Progenitor cell of endocrine pancreas (in vitro differentiated cells): ENCODE measurements at places on chromosomes 1 and 21.
A peak's percentile ranks its signal among the peaks of the same experiment; 100 is the strongest.

- peak; percentile 63 for DNase-seq
Observed at GRCh38 chr1:15152318-15153183, 996 bp upstream of the TMEM51 start.

- no peak for DNase-seq
Observed at GRCh38 chr1:24289937-24290595, 29.1 kb upstream of the GRHL3 start.

- no peak for DNase-seq
Observed at GRCh38 chr21:38205940-38206339, 50.9 kb upstream of the KCNJ15 start.

DNA sequence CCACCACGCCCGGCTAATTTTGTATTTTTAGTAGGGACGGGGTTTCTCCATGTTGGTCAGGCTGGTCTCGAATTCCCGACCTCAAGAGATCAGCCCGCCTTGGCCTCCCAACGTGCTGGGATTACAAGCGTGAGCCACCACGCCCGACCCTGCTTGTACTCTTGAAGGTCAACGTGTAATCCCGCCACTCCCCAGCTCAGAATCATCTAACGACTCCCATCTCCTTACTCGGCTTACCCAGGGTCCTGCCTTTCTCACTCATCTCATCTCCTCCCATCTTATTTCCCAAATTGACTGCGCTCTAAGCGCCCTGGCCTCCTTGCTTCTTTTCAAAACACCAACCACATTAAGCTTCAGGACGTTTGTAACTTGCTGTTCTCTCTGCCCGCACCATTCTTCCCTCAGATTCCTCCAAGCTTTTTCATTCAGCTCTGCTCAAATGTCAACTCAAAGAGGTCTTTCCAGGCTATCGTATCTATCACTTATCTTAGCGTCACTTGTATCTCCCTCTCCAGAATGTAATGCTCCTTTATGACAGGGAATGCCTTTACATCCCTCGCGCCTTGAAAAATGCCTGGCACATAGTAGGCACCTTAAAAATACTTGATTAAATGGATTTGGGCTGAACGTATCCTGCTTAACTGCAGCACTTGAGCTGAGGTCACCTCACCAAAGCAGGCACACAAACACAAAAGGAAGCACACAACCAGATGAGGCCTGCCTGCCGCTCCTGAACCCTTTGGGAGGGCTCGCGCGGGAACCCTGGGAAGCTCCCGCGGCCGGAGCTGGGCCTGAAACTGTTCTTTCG is 1.4 kb upstream of the USP1 start:
- DNase-seq, result no peak

GRCh38 chr1:237103021-237103420 is 61.0 kb downstream of the RYR2 start:
- no peak for DNase-seq

DNA sequence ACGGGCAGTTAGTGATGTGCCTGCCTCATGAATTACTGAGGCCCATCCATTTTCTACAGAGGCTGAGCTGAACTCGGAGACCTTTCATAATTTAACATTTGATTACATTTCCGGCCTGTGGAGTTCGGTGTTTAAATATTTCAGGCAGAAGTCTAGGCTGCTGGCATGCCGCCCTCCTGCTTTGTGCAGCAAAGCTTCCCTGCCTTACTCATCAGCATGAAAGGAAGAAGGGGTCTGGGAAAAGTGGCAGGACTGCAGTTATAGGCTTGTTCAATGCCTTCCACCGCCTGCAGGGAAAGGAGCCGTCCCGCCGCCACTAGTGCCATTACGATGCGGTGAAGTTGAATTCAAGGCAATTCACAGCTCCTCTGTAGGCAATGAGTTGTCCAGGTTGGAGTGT is 527.9 kb downstream of the NPHP4 start:
- no peak for DNase-seq

DNA sequence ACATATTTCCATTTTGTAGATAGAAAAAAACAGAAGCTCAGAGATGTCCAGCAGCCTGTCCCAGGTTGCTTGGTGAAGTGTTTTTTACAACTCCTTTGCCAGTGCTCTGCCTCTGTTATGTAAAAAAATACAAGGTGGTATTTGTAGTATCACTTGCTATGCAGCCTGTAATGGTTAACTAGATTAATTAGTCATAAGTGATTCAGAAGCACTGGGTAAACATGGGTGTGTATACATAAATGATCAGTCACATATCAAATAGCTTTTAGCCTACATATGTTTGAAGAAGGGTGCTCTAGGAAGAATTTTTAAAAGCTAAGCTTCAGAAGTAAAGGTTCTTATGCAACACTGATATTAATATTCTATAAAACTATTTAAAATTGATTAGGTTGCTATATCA is 70.0 kb upstream of the MAGI3 start:
- DNase-seq, result no peak

- DNase-seq, result no peak
Observed at GRCh38 chr1:16020325-16020724, 1.5 kb upstream of the CLCNKA start.

DNA sequence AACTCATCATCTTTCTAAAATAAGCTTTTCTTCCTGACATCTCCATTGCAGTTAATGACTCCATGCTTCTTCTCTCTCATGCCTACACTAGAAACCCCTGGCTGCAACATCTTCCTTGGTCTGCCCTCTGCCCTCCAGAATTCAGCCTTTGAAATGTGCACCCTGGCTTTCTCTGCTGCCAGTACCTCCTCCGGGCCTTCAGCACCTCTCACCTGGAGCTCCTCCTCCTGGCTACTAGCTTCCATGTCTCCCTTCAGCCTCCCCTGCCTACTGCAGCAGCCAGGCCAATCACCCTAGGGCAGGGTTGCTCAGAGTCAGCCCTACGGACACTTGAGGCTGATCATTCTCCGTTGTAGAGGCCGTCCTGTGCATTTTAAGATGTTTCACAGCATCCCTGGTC is 18.3 kb downstream of the SUSD4 start:
- no peak for DNase-seq

DNA sequence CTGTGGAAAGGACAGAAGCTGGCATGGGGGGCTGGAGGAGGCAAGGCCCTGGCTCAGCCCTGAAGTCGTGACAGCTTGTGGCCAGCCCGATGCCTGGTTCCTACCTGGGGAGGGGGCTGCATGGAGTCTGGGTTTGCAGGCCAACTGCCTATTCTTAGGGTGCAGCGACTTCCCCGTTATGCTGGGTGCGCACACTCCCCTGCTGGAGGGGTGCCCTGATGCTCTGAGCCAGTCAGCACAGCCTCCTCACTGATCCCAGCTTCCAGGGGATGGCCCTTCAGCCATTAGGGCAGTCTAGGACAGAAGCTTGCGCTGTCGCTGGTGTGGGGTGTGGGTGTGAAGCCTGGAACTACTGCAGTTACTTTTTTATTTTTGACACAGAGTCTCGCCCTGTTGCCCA is 30.0 kb upstream of the SLC19A1 start:
- no peak for DNase-seq

GRCh38 chr1:12412439-12412838 is 182.6 kb downstream of the VPS13D start:
- no peak for DNase-seq

GRCh38 chr1:151340870-151341754 is 5.9 kb downstream of the RFX5 start:
- DNase-seq, result peak; percentile 17

GRCh38 chr1:227731241-227731677 is 3.8 kb downstream of the JMJD4 start:
- no peak for DNase-seq

- no peak for DNase-seq
Observed at GRCh38 chr1:38015978-38016725, 3.6 kb downstream of the UTP11 start.

DNA sequence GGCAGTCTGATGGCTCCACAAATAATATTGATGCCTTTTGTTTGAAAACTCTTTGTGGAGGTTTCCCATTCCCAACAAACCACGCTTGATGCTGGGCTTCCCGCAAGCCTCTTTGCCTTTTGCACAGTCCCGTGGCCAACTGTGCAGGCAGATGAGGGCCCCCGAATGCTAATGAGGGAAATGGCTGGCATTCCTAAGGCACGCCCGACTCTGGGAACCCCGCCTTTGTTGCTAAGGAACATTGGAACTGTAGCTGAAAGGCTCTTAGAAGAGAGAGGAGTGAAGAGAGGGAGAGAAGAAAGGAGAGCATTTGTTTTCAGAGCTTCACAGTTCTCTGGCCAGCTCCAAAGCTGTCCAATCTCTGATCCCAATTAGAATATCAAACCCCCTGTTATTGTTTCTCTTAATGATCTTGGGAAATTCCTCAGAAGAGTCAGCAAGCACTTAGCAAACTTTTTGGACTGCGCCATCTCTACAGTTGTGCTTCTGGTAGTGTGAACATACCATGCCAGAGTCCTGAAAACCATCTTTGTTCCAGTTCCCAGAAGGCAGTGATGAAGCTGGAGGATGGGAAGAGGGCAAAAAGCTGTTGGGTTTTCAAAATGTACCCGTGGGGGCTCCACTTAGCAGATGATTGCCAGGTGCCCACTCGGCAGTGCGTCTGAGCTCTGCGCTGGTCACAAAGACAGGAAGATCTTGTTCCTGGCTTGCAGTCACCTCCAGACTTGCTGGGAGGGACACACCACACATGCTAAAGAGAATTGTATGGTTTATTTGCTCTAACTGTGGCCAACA is 60.1 kb upstream of the CYP2J2 start:
- no peak for DNase-seq

GRCh38 chr1:41492341-41492848 is 7.9 kb upstream of the EDN2 start:
- DNase-seq, result no peak

DNA sequence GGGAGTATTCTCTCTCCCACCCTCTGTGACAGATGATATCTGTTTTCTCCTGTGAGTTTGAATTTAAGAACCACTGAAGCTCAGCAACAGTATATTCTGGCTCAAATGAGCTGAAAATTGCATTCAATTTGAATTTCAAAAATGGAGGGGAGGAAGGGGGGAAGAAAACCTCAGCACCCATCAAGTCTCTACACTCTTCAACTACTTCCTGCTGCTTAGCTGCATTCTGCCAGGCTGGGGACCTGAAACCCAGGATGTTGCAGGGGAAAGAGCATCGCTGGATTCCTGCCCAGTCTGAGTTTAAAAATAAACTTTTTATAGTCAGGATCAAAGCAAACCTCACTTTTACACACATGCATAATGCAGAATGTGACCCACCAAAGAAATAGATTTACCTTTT is 214.3 kb upstream of the ESRRG start:
- DNase-seq, result no peak

DNA sequence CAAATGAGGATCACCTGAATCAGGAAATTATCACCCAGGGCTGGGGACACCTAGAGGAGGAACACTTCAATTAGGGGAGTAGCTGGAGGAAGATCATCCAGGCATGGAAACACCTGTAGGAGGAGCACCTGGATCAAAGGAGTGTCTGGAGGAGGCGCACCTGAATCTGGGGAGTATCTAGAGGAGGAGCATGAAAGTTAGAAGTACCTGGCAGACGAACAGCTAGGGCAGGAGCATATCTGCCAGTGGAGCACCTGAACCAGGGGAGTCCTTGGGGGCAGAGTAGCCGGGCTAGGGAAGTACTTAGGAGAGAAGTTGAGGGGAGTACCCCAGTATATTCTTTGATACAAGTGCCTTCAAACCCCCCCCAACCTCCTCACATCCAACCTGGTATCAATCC is 1.3 kb downstream of the C1orf210 start:
- DNase-seq, result no peak

DNA sequence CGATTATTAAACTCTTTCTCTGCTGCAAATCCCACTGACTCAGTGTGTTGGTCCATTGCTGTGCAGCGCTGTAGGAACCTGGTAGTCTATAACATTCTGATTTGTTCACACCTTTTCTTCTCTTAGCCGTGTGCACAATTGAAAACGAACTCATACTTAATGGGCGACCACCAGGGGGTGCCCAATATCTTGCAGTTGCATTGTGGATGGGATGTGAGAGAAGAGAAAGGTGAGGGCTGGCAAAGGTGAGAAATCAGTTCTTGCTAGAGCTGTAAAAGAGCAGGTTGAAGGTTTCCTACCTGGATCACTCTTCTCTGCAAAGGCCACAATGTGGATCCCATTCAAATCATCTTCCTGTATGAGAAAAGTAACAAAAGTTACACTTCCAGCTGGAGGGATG is 51.0 kb downstream of the CASQ2 start:
- DNase-seq, result peak; percentile 25

GRCh38 chr1:2277741-2278488 is 49.8 kb downstream of the SKI start:
- DNase-seq, result no peak

GRCh38 chr1:107051266-107051665 is 5.2 kb upstream of the PRMT6 start:
- no peak for DNase-seq

GRCh38 chr1:225430301-225430700 is 2.5 kb upstream of the LBR start:
- DNase-seq, result no peak

DNA sequence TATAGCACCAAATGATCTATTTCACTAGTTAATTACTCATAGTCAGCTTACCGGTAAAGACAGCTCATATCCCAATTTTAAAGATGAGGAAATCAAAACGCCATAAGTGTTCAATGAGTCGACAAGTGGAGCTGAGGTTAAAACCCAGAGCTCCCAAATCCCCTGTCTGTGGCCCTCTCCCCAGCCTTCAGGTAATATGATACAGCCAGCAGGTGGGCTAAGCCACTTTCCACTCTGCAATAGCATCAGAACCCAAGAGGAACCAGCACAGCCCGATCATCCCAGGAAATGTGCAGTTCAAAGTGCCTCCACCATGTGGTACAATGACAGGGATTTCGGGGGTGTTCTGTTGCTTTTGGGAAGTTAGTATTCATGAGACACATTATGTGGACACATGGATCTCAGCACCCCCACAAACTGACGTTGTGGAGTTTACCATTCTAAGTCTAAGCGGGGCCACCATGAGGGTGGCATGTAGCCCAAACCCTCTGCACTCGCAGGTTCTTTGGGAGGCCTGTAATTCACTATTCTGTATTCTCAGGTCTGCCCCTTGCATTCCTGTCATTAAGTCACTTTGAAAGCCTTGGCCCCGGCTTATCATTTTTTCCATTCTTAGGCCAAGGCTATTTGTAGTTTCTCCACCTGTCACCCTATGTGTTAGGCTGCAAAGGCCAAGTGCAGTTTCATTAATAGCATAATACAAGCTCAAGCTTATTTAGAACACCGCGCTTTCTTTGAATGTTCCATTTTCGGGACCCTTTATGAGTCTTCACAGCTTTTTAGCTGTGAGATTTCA is 26.3 kb upstream of the ACTN2 start:
- DNase-seq, result no peak

GRCh38 chr1:152752225-152752624 is 5.6 kb upstream of the KPRP start:
- DNase-seq, result no peak

GRCh38 chr1:109649491-109649914 is 6.4 kb upstream of the GSTM4 start:
- no peak for DNase-seq

- no peak for DNase-seq
Observed at GRCh38 chr1:75152092-75152491, 17.9 kb downstream of the LHX8 start.

GRCh38 chr1:92367496-92367895 is 68.6 kb downstream of the RPAP2 start:
- no peak for DNase-seq

- no peak for DNase-seq
Observed at GRCh38 chr21:29654203-29654602, 285.6 kb downstream of the GRIK1 start.

- DNase-seq, result no peak
Observed at GRCh38 chr1:214514032-214514818, 37.2 kb downstream of the PTPN14 start.
